ENCODE measurements at places on chromosomes 16 and 17.
A peak's percentile ranks its signal among the peaks of the same experiment; 100 is the strongest.

DNA sequence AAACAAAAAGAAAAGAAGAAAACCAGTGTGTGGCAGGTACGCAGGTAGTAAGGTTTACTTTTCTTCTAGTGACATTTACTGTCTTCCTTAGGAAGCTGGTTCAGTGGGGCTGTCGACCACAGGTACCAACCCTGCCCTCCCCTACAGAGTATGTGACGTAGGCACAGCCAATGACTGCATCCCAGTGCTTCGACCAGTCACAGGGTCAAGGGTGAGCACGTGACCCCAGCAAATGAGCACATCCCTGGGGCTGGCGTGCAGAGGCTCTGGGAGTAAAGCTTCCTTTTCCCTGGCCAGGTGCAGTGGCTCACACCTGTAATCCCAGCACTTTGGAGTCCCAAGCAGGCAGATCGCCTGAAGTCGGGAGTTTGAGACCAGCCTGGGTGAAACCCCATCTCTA, 38.9 kb upstream of the PLCG2 start:
- DNase-seq = no peak

- DNase-seq = no peak
Observed at GRCh38 chr17:16974569-16975276, 2.8 kb upstream of the TNFRSF13B start.

- DNase-seq = no peak
Observed at GRCh38 chr17:82077617-82078358, 12.2 kb upstream of the DUS1L start.

GRCh38 chr17:13777003-13777402, 175.3 kb upstream of the HS3ST3A1 start:
- no peak for DNase-seq

DNA sequence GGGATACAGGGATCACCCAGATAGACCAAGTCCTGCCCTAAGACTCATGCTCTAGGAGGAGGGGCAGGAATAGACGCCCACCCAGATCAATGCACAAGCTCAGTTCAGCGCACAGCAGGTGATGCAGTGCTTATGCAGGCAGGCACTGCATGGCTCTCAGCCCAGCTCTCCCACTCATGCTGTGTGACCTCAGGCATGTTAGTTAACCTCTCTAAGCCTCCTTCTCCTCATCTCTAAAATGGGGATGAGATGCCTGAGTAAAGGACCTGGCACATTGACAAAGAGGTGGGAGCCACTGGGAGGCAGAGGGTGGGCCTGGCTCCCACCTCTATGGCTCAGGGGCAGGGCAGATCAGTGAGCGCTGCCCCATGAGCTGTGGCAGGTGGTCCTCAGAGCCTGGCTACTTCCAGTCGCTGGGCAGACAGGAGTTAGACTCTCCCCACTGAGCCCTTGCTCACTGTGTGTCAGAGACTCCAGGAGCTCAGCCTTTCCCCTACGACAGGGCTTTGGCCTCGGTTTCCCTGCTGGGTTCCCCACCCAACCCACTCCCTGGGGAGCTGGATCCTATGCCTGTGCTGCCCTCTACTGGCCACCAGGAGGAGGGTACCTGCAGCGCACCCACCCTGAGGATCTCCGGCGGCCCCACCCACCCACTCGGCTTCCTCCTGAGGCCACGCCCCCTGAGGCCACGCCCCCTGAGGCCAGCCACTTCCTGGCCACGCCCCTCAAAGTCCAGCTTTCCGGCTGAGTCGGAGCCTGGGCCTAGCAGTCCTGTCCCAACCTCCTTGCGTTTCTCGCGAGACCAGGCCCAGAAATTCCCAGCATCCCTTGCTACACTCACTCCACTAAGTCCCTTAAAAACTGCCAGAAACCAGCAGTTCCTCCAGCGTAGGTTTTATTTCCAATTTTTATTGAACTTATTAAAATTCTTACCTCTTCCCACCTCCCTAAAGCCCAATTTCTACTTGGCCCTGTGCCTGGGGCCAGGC, 196.1 kb downstream of the GSG1L start:
- DNase-seq = no peak

DNA sequence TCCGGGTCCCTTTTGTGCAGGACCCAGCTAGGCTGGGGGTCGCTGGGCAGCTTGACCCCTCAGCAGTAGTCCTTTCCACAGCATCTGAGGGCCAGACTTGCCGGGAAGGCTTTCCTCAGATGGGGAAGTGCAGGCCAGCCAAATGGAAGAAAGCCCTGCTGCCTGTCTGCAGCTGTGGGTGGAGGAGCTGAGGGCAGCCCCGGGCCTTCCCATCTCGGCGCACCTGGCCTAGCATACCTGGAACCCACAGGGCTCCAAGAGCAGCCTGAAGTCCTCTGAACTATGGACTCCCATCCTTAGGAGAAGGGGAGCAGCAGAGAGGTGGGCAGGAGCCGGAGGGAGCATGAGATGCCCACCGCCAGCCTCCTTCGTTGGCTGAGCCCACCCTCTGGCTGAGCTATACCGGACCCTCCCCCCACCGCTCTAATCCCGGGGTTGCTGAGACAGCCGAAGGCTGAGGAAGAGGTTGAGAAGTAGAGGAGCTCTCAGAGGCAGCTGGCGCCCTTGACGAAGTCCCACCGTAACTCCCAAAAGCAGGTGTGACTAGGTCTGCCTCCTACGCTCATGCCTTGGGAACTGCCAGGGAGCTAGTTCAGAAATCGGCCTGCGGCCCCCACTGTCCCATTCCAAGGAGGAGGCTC, 13.2 kb downstream of the UBALD2 start:
- DNase-seq = no peak

- no peak for DNase-seq
Observed at GRCh38 chr17:38540514-38541045, 65.2 kb downstream of the SRCIN1 start.

- no peak for DNase-seq
Observed at GRCh38 chr16:879986-880385, 79.5 kb upstream of the GNG13 start.

DNA sequence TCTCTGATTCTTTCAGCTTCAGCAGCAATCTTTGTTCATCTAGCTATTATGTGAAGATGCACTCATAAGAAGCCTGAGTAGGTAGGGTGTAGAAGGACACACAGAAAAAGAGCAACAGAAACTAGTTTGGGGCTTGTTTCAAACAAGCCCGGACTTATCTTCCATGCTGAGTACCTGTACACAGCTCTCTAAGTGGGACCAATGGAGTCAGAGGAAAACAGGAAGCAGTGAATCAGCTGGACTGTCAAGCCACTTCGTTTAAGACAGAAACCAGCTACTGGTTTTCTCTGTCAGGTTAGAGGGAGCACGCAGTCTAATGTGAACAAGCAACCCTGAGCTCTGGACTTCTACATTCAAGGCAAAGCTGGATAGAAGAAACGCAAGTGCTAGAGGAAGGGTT, 16.0 kb downstream of the MAP2K6 start:
- no peak for DNase-seq

- no peak for DNase-seq
Observed at GRCh38 chr17:50354776-50355175, 8.8 kb downstream of the XYLT2 start.

DNA sequence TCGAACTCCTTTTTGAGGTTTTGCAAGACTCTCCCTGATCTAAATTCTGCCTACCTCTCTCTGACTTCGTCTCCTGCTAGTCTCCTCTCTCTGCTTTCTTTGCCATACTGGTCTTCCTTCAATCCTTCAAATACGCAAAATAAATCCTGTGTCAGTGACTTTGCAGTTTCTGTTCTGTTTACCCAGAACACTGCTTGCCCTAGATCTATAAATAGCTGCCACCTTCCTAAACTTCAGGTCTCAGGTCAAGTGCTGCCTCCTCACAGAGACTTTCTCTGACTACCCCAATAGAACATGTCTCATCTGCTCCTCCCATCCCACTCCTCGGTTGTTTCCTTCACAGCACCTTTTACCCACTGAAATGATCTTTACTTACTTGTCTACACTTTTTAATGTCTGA, 78.9 kb downstream of the TRIM37 start:
- DNase-seq = no peak

GRCh38 chr16:978403-978802, 3.2 kb upstream of the SOX8 start:
- DNase-seq = no peak

DNA sequence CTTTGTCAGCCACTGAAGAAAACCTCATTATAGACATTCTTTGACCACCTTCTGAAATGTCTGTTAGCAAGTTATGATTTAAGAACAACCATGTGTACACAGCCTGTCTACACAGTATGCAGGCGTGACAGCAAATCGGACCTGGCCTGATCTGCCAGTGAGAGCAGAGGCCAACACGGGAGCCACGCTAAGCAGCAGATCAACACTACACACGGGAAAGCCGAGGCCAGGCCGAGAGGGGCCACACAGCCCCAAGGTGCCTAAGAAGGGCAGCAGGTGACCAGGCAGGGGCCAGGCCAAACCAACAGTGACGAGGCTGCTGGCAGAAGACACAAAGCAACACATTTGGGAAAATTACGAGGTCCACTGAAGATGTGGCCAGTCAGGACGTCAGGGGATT, 16.3 kb upstream of the FAAP100 start:
- no peak for DNase-seq

DNA sequence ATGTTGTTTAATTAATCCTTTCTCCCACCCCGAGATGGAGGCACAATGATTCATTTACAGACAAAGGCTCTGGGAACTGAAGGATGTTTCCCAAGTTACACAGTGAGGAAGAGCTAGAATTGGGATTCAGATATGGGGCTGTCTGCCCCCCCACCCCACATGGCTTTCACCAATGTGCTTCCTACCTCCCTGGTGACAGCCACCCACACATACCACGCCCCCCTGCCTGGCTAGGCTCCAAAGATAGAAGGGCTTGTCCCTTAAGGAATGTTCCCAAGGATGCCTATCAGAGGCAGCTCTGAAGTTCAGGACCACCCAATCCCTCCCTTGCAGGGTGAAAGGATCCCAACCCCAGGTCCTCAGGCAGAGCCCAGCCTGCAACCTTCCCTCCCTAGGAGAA, 32.9 kb downstream of the CFAP20 start:
- no peak for DNase-seq

DNA sequence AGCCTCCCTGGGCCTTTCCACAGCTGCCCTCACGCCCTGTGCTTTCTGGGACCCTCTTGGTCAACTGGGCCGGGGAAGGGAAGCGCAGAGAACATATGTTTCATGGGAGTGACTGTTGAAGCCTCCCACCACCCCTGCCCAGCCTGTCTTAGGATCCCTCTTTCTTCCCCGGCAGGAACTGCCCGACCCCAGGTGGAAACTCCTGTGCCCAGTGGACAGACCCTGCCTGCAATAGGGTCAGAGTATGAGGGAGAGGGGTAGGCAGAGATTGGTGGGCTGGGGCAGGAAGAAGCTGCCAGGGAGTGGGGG, 10.5 kb downstream of the HEXIM2 start:
- DNase-seq = no peak

GRCh38 chr17:76452127-76452659, 759 bp downstream of the UBE2O start:
- no peak for DNase-seq

DNA sequence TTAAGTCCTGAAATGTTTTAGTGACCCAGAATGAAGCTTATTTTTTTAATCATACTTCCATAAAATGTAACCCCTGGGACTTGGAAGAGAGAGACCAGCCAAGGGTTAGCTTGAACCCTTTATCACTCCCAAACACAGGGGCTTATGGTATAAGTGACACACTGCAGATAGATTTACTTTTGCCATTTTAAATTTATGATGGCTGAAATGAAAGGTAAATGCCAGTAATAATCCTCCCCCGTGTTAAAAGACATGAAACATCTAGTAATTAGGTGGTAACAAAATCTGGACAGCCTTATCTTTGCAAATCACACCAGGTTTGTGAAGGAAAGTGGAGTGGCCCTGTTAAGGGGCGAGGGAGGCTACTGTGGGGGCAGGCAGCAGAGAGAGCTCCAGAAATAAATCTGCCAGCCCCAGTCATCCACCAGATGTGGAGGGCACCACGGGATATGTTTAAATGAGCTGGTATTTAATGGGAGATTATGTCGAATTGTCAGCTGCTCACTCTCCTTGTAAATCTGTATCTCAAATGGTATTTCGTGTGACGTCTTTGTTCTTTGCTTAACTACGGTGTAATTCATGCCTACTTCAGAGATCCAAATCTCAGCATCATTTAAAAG, 326.5 kb downstream of the WWOX start:
- DNase-seq = no peak

GRCh38 chr17:75010683-75011400, 1.6 kb upstream of the MRPL58 start:
- no peak for DNase-seq

- DNase-seq = no peak
Observed at GRCh38 chr16:17518441-17518840, 47.7 kb upstream of the XYLT1 start.

GRCh38 chr17:81194941-81195901, 27.5 kb downstream of the CEP131 start:
- no peak for DNase-seq

GRCh38 chr16:67861877-67862276, 11.0 kb upstream of the EDC4 start:
- DNase-seq = no peak

GRCh38 chr16:4846503-4846900, 586 bp downstream of the GLYR1 start:
- DNase-seq = peak; percentile 12

DNA sequence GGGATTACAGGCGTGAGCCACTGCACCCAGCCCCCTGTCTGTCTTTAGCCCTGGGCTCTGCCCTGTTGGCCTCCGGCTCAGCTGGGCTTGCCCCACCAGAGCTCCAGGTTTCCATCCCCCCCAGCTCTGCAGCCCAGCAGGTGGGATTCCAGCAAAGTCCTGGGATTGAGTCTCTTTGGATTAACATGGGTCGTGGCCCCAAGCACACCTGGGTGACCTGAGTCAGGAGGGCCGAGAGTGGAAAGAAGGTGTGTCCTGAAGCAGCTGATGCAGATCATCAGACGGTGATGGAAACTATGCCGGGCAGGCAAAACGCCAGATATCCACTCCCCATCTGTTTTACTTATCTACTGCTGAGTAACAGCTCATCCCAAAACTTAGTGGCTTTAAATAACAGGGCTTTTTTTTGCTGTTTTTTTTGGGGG, 72.5 kb downstream of the KNOP1 start:
- no peak for DNase-seq

DNA sequence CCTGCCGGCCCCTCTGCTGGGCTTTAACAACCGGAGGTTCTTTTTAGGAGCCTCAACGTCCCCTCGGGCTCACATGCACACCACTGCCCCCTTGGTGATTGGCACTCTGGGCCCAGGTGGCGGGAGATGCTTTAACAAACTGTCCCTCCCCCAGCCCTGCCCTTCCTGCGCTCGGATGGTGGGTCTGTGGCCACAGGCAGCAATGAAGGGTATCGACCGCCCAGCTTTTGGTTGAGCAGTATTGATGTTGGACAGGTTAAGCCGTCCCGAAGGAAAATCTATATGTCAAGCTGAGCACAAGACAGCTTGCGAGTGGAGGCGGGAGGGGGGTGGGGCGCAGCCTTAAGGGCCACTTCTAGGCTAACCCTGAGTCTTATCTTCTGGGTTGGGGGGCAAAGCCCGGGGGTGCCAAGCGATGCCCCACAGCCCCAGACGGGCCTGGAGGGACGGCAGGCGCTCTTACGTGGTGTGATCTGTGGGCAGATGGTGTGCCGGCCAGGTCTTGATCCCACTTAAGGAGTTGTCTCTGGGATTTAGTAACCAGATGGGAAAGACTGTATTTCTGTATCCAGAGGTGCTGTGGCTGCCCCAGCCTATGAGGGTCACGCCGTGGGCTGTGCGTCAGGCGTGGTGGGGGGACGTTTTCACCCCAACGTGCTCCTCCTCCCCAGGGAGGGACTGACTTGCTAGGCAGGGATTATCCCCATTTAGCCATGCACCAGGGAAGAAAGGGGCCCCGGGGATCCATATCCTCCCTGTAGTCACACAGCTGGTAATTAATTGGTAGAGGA, 6.2 kb downstream of the GSE1 start:
- DNase-seq = no peak

Data from Kasumi-1 (cell line).